BE2C (cell line): ENCODE measurements at places on chromosomes 16 and 17.

DNA sequence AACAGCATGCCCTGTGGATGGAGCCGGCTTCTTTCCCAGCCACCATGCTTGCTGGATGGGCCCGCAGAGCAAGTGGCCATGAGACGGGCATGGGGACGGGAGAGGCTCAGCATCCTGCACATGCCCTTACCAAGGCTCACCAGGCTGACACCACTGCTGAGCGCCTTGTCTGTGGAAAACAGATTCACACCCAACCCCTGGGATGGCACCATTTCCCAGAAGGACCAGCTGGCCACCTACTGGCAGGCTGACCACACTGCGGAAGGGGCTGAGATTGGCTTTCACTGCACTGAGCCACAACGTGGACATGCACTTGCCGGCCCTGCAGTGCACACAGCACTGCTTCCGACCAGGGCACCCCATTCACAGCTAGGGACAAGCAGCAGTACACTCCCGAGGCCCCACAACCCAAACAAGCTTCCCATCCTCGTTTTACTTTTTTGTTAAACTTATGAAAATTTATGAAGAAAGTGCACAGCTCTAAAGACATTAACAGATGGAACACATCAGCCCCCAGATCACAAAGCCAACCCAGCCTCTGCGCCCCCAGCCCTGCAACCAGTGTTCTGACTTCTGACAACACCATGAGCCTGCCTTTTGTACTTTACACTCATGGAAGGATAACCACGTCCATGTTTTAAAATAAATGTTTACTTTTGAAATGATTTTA, 13.9 kb upstream of the KRTAP17-1 start:
- DNase-seq = peak; percentile 63

DNA sequence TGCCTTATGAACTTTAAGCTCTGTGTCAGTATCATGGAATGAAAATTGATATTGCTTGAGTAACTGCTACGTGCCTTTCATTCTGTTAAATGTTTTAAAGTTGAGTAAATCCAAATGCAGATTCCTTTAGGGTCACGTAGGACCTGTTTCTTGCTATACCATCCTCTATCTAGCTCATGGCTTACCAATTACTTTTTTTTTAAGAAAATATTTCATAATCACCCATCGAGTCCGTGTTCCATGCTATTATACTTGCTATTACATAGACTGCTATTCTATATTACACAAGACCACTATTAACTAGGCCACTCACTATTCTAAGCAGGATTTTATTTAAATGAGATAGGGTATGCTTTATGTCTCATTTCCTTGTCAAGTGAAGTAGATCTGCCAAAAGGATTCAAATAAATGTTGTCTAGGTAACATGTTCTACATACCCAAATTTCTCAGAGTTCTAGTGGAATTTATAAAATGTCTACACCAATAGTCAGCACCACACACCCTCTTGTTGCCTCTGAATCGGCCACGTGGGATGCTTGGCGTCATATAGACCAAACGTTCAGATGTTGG, 11.9 kb downstream of the ANKFN1 start:
- DNase-seq = no peak

DNA sequence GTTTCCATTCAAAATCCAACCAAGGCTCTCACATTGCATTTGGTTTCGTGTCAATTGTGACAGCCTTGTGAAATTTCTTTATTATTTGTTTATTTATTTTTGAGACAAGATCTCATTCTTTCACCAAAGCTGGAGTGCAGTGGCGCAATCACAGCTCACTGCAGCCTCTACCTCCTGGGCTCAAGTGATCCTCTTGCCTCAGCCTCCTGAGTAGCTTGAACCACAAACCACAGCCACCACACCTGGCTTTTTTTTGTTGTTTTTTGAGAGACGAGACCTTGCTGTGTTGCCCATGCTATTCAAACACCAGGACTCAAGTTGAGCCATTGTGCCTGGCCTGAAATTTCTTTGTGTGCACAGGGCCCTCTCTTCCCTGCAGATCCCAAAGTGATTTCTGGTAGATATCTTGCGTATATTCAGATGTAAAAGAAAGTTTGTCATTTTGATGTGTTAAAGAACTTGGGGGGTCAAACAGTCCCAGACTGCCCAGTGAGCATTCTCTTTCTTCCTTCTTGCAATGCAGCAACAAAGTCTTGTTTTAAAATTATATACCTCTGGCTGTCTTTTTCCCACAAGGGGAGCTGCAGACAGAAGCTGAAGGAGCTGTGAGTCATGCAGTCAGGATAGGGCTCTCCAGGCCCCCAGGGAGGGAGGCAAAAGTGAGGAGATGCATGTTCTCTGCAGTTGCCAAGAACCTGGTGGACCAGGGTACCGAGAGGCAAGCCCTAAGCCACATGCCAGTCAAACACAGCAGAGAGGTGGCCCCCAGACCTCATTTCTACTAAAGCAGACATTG, 15.5 kb upstream of the USP22 start:
- DNase-seq = peak; percentile 18

GRCh38 chr17:6642592-6642991, 1.7 kb downstream of the TXNDC17 start:
- DNase-seq = no peak

DNA sequence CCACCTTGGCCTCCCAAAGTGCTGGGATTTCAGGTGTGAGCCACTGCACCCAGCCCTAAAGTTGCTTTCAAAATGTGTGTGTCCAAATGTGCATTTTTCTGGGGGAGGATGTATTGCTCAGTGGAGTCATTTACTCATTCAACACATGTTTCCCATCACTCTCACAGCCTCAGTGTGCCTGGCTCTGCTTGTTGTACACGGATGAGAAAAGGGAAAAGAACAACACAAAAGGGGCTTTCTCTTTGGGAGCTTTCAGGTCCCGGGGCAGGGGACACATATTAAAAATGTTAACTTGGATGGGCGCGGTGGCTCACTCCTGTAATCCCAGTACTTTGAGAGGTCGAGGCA, 1.7 kb upstream of the PPL start:
- DNase-seq = no peak

DNA sequence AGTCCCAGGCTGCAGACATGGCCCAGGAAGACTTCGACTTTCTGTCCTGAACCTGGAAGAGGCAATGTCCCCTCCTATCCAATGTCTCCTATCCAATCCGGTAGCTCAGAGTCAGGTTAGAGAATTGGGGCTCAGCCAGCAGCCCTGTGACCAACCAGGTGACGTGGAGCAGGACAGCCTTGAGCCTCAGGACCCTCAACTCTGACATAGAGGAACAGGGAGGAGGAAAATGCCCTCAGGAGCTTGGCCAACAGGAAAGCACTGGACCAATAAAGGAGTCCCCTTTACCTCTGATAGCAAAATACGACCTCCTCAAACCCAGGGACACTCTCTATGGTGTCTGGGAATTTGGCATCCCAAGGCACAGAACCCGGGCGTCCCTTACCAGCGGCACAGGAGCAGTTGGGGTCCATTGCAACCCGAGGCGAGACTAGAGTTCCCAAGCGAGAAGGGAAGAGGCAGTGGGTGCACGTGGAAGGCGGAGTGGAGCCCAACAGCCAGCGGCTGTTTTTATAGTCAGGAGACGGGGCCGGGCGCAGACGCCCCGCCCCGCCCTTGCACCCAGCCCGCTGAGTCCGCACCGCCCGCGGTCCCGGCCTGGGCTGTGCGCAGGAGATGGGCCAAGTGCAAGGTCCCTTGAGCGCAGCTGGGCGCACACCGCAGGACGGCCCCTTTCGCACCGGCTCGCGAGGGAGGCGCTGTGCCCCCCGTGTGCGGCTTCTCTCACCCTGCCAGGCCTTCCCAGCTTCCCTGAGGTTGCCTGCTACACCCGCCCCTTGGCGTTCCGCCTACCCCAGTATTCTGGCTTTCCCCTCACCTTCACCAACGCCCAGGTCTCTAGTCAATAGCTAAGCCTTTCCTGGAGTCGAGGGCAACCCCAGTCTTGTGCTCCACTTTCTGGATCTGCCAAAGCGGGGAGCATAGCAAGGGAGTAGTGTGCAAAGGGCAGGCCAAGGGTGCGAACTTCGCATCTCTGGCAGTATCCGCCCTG, at the start of gene MT1G:
MT1G (minus strand) TSS at position 485 of the 991 bp plus-strand sequence; CDS start at position 413, 72 bp downstream.
- DNase-seq = peak; percentile 29

- peak; percentile 25 for DNase-seq
Observed at GRCh38 chr17:81513753-81514488, 1.3 kb upstream of the ACTG1 start.

DNA sequence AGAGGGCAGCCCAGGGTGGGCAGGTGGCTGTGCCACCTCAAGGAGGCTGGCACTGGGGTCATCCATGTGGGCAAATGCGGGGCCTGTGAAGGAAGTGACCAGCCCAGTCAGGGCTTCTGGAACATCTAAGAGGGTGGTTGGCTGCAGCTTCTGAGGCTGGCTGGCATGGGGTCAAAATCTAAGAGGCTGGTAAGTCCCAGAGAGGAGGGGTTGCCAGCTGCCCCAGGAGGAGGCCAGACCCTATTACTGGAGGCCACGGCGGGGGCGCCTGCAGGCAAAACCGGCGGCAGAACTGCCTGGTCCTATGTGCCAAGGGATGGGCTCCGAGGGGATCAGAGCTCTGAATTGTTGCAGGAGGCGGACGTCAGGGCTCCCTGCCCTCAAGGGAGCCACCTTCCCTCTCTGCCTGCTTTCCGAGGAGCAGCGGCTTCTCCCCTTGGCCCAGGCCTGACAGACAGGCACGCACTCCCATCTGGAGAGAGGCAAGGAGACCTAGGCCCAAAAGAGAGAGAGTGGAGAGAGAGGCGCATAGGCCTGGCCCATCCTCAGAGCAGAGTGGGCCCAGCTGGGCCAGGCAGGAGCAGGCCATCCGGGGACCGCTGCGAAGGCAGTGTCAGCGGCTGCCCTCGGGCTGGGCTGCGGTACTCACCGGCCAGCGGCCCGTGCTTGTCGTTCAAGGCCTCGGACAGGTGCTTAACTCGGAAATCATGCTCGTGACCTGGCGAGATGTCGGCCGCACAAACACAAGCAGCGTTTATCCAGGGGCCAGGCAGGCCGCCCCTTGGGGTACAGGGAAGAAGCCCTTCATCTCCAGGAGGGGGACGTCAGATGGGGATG, 10.9 kb downstream of the ZACN start:
- DNase-seq = peak; percentile 55

- no peak for DNase-seq
Observed at GRCh38 chr17:33939959-33940358, 315.1 kb upstream of the CCL2 start.

- no peak for DNase-seq
Observed at GRCh38 chr17:57858838-57859237, 9.0 kb upstream of the MRPS23 start.

GRCh38 chr16:82083710-82084353, 48.8 kb downstream of the HSD17B2 start:
- no peak for DNase-seq

DNA sequence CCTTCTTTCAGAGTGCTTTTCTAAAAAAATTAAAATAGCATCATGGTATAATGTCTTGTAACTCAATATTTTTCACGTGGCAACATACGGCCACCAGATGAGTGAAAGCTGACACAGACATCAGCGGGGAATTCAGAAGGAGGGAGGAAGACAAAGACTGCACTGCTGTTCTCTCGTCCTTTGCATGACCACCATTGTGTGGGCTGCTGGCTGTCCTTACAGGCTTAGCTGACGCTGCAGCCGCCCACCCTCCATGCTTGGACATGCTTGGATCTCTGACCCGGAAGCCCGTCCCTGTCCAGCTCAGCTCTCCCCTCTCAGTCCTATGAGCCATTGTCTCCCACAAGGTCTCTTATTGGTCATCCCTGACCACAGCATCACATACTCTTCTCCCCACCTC, 11.4 kb upstream of the MLYCD start:
- DNase-seq = no peak

- DNase-seq = no peak
Observed at GRCh38 chr16:83992624-83993023, 24.6 kb downstream of the NECAB2 start.

DNA sequence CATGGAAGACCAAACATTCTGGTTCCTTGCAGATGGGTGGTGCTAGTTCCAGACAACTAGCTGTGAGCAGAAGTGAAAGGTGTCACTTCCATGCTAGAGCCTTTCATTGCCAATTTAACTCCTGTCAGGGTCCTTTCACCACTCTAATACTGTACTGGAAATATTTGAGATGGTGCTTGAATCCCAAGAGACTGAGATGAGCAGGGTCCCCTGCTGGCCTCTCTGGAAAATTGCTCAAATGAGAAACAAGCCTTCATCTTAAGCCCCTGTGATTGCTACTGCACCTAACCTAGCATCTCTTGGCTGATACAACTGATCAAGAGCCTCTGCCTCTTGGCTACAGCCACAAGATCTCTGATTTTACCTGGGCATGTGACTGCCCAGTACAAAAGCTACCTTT, 7.4 kb upstream of the VAC14 start:
- DNase-seq = no peak

DNA sequence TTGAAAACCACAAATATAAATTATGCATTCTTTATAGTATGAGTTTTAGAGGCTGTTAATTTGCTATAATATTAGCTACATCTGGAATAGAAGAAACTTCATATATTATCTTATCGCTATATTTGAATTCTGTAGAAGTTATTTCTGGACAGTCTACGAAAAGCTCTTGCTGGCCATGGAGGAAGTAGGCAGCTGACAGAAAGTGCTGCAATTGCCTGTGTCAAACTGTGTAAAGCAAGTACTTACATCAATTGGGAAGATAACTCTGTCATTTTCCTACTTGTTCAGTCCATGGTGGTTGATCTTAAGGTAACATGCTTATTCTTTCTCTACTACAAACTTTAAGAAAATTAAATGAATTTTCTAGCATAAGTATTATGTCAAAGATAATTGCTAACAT, 96.8 kb downstream of the OMG start:
- DNase-seq = no peak

- DNase-seq = no peak
Observed at GRCh38 chr16:72983241-72983640, 64.7 kb downstream of the ZFHX3 start.

DNA sequence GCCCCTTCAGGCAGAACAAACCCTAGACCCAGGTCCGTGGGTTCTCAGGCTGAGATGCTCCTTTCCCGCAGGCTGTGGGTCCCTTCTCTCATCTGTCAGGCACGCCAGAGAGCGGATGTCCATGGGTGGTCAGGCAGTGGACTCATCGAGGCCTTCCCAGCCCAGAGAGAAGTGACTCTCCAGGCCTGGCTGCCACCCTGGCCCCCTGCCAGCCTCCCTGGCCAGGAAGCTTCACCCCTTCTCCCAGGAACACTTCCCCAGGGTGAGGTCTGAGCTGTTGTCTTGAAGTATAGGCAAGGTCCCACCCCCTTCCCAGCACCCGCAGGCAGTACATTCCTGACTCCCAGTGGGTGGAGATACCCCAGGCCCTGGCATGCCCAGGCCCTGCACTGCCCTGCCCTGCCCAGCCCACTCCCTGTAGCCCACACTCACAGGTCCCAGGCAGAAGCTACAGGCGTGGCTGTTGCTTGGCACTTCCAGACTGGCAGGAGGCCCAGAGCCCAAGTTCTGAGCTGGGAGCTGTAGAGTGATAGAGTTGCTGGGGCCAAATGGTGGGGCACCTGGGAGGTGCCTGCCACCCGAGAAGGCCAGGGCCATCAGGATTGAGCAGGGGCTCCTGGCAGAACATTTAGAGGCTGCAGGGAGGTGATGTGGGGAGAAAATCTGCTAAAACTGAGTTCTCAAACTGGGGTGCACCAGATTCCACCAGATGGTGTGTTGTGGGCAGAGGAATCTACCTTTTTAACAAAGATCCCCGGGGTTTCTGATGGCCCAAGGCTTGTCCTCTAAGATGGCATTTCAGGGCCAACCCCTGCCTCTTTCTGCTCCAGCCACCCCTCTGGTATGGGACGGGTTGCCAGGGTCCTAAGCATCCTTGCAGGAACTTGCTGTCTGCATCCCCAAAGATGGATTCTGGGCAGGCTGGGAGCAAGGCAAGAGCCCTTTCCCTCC, 6.7 kb downstream of the ITGA3 start:
- DNase-seq = no peak

GRCh38 chr16:87984632-87985267, 33.5 kb downstream of the BANP start:
- no peak for DNase-seq
